H7 (cell line): ENCODE measurements at places on chromosomes 1 and 21. TPM values are rescaled to one million over a fixed set of nuclear protein-coding genes. Genes with fewer than 3 reads are reported as not detected.

DNA sequence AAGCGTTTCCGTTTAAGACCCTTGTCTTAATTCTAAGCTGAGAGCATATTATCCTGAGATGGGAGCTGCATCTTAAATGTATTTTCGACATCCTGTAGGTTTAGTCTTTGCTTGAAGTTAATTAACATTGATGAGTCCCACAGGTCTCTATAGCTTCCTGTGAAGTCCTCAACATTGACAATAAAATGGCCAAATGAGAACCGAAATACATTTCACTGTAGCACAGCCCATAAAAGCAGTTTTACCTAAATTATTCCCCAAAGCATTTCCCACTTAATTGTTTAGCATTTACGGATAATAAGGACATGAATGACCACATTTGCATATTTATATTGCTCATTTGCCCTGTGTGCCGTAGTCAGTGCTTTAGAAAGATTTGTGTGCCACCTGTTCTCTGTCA lies 116.4 kb downstream of the CRB1 start:
- no peak for DNase-seq

GRCh38 chr1:200302192-200302920 lies 107.5 kb downstream of the ZNF281 start:
- peak; percentile 58 for DNase-seq

NR1I3 gene
- total RNA-seq = not detected in 2 replicates

DNA sequence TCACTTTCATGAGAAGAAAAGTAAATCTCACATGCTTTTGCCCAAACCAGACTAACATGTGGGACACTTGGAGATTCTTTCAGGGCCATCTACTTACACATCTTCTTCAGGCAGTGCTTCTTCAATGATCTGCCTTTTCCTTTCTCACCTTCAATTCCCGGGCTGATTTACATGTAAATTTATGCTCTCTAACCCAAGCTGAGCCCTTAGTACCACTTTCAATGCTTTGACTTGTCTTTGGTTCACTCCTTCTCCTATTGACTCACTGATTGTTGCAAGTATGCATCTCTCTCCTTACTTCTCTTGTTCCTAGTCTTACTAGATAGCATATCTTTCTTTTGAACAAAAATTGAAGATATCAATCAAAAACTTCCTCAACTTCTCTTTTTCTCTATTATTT lies 154.2 kb upstream of the DEPDC1 start:
- no peak for DNase-seq

- DNase-seq = no peak
Measured at GRCh38 chr1:25694167-25695007, 77.8 kb downstream of the MAN1C1 start.

C2CD2 gene
- total RNA-seq = 9.8 and 12.5 TPM in 2 replicates

DNA sequence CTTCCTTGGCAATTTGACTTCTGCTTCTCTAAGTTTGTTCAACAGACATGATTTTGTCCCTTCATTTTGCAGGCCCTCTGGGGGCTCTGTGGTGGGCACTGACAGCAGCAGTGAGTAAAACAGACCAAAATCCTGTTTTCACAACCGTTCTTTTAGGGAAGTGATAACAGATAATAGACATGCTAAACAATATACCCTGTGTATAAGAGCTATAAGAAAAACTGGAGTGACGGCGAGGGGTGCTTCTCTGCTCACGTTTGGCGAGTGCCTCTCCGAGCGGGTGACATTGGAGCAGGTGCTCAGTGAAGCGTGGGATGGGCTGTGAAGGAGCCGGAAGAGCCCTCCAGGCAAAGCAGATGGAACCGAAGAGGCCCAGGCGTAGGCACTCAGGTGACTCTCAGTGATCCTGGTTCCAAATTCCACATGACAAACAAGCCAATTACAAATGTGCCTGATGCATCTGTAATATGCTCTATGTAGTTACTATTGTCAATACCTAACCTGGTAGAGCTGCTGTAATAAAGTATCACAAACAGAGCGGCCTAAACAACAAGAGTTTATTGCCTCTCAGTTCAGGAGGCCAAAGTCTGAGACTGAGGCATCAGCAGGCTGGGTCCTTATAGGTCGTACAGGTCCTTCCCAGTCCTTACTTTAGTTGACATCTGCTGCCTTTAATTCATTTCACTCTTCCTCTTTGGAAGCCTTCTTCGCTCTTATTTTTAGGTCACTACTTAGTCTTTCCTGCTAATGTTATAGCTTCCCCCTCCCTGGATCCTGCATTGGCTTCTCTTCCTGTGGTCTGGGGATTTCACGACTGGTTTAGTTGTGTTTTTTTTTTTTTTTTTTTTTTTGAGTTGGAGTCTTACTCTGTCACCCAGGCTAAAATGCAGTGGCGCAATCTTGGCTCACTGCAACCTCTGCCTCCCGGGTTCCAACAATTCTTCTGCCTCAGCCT lies 20.1 kb downstream of the OR2B11 start:
- no peak for DNase-seq

GRCh38 chr1:232568331-232568852 lies 61.5 kb downstream of the SIPA1L2 start:
- no peak for DNase-seq

DNA sequence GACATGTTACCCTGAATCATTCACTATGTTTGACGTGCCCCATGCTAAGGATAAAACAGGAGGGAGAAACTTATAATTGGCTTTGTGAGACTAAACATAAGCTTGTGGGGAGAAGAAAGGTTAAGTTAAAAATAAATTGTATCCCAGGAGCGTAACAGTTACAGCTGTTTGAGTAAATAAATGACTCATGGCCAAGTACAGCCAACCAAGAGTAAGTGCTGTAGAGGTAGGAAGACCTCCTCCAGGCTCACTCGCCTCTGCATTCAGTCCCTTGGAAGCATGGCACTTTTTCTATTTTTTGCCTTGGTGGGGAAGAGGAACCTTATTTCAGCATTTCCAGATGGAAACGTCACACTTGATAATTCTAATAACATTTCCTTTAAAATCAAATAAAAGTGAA lies 116.5 kb downstream of the ZP4 start:
- DNase-seq = no peak
